GM03348 (cell line): ENCODE measurements at places on chromosomes 16 and 17.

DNA sequence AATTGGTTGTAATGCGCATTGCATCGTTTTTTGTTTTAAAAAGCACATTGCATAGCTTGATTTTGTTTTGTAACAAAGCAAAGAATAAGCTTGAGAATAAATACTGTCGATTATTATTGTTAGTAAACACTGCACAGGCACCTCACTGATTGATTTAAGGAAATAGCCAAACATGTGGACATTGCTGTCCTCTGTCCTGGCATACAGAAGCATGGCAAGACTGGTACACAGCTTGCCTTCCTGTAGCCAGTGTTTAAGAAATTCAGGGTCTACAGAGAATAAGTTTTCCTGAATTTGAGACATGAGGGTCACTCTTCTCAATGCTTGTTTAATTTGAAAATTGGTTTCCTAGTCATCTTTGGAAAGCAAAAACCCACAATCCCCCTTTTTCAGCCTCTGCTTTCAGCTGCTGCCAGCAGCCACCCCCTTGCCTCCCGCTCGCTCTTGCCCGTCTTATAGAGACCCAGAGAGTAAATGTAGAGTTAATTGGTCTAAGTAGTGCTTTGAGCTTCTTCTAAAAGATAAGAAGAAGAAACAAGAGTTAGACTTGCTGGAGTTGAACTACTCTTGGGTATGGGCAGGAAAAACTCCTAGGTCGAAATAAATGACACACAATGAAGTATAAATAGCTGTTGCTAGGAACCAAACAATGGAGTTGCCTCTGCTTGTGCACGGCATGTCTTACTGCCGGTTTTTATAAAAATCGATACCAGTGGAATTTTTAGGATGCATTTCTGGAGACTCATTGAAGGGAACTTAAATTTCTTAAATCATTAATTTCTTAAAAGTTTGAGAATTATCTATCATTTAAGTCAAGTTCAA, 116.6 kb downstream of the MRTFB start:
- no peak for DNase-seq

GRCh38 chr16:23640615-23640930, 537 bp downstream of the PALB2 start:
- DNase-seq, result no peak

- DNase-seq, result no peak
These were observed 40.1 kb downstream of the KLHDC4 start for GRCh38 chr16:87725596-87726235.

DNA sequence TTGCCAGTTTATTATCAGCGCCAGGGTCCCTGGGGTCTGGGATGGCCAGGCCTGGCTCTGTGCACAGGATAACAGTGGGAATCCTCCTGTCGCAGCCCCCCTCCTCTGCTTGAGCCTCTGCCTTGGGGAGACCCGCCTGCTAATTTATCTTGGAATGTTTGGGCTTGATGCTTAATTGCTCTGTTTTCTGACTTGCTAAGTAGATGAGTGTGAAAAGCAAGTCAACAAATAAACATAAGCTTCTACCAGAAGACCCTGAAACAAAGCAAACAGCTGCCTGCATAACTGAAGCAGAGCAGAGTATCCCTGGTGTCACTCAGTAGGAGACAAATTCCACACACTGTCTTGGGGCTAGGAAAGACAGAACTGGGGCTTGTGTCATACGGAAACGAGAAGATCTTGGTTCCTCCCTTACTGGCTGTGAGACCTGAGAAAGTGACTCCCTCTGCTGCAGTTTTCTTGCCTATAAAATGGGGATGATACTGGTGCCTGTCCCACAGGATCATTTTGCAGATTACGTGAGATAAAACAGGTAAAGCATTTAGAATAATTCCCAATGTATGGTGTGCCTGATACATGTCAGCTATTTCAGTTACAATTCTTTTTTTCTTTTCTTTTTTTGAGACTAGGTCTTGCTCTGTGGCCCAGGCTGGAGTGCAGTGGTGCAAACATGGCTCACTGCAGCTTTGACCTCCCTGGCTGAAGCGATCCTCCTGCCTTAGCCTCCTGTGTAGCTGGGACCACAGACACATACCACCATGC, 44.8 kb upstream of the IRX3 start:
- DNase-seq, result no peak

GRCh38 chr16:70579648-70580630, 56.3 kb downstream of the SF3B3 start:
- DNase-seq, result no peak

- DNase-seq, result no peak
These were observed 26.9 kb downstream of the GPT2 start for GRCh38 chr16:46911038-46911437.

GRCh38 chr16:19844945-19845641, 39.6 kb downstream of the GPRC5B start:
- DNase-seq, result peak; percentile 84

GRCh38 chr16:31186176-31186575, 6.2 kb downstream of the FUS start:
- no peak for DNase-seq

GRCh38 chr16:50093607-50094539, 28.1 kb downstream of the HEATR3 start:
- DNase-seq, result peak; percentile 29

DNA sequence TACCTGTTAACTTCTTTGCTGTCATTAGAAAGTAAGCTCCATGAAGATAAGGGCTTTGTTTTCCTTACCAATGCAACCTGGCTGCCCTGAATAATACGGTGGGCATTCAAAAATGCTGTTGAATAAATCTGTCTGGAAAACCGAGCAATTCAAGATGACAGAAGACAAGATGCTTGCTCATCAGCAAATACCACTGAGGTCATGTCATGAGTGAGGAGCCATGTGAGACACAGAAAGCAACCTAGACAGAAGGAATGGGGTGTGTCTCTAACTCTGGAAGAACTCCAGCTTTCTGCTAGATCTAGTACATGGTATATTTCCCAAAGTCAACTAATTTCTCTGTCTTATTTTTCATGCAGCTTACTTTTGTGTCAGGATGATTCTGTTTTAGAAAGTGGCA, 64.2 kb downstream of the STH start:
- DNase-seq, result peak; percentile 85

DNA sequence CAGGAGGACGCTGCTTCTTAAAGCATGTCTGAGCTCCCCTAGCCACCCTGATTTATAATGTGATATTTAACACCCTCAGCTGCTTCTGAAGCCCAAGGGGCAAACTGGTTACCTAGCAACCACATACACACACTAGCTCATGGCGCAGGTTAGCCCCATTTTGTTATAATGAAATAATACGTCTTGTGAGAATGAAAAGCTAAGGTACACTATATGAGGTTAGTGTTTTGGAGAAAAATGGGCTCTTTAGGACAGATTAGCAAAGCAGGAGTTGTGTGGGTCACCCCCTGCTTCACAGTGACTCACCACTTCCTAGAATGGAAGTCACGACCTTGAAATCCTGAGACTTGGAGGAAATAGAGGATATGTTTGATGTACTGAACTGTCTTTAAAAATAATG, 404.8 kb upstream of the HSBP1 start:
- DNase-seq, result peak; percentile 49

DNA sequence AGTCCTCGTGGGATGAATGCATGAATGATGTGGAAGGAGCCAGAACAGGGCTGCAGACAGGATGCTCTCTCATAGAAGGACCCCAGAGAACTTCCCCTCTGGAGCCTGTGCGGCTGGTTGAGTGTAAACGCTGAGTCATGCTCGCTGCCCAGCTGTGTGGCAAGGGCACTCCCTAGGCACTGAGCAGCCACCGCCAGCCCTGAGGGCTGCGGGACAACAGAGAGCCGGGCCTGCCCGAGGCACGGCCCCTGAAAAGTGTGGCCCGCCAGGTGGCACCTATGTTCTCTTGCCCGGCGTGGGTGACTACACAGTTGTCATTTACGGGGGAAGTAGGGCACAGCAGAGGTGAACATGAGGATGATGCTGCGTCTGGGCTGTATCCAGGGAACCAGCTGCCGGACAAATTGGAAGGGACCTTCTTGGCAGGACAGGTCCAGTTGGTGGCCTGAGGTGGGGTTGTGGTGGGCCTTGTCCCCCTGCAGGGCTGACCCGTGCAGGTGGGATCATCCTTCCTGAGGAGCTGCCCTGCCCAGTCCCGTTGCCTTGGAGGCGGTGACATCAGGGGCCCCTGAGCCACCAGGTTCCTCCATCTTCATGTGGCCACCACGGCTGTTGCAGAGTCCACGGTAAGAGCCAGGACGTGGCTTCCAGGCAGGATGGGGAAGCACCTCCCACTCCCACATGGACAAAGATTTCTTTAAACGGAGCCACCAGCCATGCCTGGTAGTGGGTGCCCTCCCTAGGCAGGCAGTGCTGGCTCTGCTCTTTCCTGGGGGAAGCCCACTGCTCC, 94.8 kb upstream of the CBX4 start:
- no peak for DNase-seq

DNA sequence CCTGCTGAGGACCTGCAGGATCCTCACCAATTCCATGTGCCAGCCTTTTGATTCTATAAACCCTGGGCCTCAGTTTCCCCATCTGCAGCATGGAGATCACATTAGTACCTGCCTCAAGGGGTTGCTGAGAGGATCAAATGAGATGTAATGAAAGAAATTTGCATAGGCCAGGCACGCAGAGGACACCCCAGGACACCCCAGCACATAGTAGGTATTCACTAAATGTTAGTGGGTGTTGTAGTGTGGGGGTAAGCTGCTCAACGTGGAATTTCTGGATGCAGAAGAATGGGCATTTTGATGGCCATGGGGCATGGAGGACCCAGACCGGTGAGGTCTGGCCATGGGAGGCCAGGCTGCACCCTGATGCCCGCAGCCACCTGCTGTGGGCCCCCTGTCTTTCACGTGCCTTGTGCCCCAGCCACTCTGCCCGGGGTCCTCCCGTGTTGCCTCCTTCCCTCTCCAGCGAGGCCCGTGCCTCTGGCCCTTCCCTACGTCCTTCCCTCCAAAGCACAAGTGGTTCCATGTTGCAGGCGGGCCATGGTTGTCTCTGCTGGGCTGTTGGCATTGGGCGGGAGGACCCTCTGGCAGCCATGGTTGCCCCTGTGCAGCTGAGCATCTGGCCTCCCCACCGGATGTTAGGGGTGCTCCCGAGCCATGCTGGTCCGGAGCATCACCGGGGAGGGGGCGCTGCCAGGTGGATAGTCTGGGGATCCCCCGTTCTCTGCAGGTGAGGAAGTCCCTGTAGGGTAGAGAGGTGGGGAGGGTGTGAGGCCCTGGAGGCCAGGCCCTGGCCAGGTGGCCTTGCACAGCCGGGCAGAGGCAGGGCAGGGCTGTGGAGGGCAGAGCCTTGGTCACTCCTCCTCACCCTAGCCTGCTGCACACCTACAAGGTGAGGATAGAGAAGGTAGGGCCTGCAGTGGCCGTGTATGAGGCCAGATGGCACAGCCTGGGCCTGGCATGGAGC, 8.6 kb downstream of the MAP2K3 start:
- DNase-seq, result no peak

- DNase-seq, result no peak
These were observed 128.0 kb upstream of the PLCG2 start for GRCh38 chr16:81650982-81651562.

- DNase-seq, result no peak
These were observed 9.1 kb downstream of the ZSCAN10 start for GRCh38 chr16:3089717-3090592.

GRCh38 chr17:59668816-59669215, 38.4 kb downstream of the PTRH2 start:
- DNase-seq, result peak; percentile 65

DNA sequence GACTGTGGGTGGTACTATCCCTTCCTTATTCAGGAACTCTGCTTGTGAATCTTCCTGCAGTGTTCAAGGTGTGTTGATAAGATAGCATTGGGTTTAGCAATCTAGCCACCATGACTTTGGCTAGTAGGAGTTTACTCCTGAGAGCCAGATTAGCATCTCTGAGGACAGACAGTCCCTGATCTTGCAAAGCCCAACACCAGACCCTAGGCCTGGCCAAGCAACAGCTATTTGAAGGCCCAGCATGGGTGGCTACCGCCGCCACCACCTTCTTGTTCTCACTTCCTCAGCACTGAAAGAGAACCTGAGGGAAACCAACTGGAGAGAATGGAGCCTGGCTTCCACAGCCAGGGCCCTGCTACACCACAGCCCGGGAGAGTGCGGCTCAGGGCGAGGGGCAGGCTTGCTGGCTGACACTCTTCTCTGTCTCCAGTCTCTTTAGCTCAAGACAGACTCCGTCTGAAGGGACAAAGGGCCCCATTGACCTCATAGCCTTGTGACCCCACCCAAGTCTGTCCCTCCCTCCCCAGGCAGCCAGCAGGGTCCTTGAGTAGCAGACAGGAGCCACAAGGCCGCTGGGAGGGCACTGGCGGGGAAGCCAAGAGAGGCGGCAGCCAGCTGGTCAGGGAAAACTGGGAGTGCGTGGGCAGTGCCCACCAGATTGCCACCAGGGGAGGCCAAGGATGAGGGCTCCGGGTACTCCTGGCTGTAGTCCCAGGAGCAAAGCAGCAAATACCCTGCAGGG, 10.9 kb upstream of the ARHGAP23 start:
- DNase-seq, result no peak

DNA sequence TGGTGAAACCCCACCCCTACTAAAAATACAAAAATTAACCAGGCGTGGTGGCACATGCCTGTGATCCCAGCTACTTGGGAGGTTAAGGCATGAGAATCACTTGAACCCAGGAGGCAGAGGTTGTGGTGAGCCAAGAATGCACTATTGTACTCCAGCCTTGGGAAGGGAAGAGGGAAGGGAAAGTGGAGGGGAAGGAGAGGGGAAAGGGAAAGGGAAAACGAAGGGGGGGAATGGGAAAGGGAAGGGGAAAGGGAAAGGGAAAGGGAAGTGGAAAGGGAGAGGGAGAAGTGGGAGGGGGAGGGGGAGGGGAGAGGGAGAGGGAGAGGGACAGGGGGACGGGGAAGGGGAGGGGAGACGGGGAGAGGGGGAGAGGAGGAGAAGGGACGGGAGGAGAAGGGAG, 122.5 kb downstream of the GAS7 start:
- no peak for DNase-seq

GRCh38 chr16:5736209-5736930, 638.8 kb upstream of the EEF2KMT start:
- no peak for DNase-seq

GRCh38 chr17:27518545-27519521, 62.6 kb downstream of the KSR1 start:
- no peak for DNase-seq

- peak; percentile 67 for DNase-seq
These were observed at the start of gene LGALS3BP for GRCh38 chr17:78979780-78980623. LGALS3BP (minus strand) TSS chr17:78979923; CDS start chr17:78977191, 2,732 bp downstream.

- DNase-seq, result peak; percentile 75
These were observed 102.5 kb downstream of the PARN start for GRCh38 chr16:14527411-14528044.

DNA sequence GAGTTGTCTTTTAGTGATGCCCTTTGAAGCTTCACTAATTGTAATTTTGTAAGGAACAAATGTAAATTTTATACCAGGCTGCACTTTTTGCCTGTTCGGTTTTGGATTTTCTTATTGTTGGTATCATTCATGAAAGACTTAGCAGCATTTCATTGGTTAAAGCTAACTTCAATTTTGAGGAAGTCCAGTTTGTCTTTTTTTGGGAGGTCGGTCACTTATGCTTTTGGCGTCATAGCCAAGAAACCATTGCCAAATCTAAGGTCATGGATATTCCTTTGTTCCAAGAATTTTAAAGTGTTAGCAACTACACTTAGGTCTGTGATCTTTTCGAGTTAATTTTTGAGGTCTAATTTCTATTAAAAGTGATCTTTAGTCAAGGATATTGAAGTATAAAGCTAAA, 77.1 kb downstream of the PRKCA start:
- DNase-seq, result no peak
